ENCODE measurements at places on chromosomes 7 and 10.

GRCh38 chr10:110686047-110686446, 41.9 kb downstream of the RBM20 start:
- DNase-seq, result no peak

- DNase-seq, result no peak
Observed at GRCh38 chr7:73865738-73866445, 4.9 kb downstream of the TMEM270 start.

DNA sequence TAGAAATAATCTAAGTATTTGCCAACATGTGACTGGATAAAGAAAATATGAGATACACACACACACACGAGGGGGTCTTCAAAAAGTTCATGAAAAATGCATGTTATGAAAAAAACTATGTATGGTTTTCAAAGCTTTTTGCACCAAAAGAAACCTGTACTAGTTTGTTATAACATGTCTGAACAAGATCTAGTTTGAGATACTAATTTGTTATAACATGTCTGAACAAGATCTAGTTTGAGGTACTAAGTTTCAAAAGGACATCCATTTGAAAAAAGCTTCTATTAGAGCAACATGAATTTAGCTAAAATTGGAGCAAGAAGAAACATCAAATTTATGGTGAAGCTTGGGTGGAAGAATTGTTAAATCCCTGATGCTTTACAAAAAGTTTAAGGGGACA, 19.8 kb upstream of the ADRA2A start:
- DNase-seq, result no peak

GRCh38 chr7:113013761-113014449, 72.7 kb downstream of the GPR85 start:
- no peak for DNase-seq

- DNase-seq, result no peak
Observed at GRCh38 chr7:150345012-150345411, 3.6 kb upstream of the RARRES2 start.

GRCh38 chr7:155299535-155300202, 2.0 kb downstream of the INSIG1 start:
- DNase-seq, result no peak

DNA sequence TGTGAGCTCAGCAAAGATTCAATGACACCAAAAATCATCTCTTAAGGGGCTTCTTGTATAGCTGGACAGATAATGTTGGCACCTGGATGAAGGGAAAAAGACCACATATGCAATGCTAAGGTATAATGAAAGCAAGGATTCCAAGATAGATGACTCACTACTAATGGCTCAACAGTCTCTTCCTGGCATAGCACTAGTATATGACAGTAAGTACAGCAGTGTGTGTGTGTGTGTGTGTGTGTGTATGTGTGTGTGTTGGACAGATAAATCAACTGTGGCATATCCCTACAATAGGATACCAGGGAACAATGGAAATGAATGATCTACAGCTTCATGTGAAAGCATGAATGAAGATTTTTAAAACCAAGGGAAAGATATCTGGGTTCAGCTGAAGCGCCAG, 257.1 kb downstream of the SFMBT2 start:
- no peak for DNase-seq

- no peak for DNase-seq
Observed at GRCh38 chr7:32298408-32299132, 191.6 kb downstream of the LSM5 start.
